ENCODE measurements at places on chromosomes 16 and 17.

- DNase-seq: no peak
Measured at GRCh38 chr17:77061669-77062068, 79.1 kb upstream of the SEC14L1 start.

- no peak for DNase-seq
Measured at GRCh38 chr16:49115956-49116355, 165.7 kb downstream of the CBLN1 start.

- DNase-seq: no peak
Measured at GRCh38 chr17:65848751-65849150, 287.3 kb upstream of the AXIN2 start.

GRCh38 chr16:66746682-66747081 is 4.7 kb downstream of the DYNC1LI2 start:
- no peak for DNase-seq

DNA sequence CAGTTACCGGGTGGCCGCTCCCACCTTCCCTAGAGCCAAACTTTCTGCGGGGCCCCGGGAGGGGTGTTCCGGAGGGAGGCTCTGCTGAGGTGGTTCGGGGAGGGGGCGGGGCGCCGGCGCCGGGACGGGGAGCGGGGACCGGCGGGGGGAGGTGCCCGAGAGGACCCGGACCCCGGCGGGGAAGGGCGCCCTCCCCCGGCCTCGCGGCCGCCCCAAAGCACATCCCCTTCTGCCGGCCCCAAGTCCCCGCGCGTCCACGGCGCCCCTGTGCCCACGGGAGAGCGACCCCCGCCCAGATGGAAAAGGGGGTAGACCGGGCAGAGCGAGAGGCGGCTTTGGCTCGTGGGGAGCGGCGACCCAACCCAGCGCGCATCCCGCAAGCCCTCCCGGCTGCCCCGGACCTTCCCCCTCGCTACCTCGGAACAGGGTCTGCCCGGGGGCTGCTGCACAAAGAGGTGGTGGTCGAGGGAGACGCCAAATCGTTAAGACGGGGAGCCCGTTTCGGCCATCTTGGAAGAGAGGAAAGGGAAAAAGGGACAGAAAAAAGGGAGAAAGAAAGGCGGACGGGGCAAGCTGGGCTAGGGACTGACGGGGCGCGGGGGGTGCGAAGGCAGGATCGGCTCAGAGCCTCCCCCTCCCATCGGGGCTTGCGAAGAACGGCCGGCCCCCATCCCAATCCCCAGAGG is 530 bp downstream of the PCGF2 start:
- no peak for DNase-seq

DNA sequence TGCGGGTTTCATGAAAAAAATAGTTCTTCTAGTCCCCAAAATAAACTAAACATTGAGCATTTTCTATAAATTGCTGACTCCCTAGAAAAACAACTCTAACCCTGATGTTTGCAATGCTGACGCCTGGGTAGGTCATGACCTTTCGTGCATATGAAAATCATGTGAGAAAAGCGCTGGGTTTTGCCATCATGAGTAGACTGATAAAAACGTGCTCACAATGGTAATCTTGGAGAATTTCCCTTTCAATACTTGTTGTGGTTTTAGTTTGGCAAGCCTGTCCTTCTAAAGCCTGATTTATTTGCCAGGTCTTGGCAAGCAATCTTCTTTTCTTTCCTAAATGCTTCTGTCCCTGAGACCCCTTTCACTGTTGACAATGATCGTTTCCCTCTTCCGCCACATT is 4.0 kb upstream of the CLEC10A start:
- no peak for DNase-seq

GRCh38 chr17:4594931-4595684 is 10.8 kb downstream of the SMTNL2 start:
- peak; percentile 25 for DNase-seq

DNA sequence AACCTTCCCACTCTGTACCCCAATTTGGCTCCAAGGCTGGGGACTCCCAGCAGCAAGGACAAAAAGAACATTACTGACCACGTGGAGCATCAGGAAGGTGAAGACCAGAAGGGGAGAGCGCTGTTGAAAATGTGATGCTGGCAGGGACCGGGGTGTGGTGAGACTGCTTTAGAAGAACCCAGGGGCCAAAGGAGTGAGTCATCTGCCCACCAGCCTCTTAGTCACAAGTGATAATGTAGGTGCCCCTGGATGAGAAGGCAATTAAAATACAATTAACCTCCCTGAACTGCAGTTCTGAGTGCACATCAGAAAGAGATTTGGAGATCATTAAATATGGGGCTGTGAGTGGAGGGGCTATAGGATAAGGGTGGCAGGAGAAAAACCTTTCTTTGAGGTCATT is 366.6 kb upstream of the CCL2 start:
- no peak for DNase-seq

- DNase-seq: no peak
Measured at GRCh38 chr16:84281074-84281473, 13.6 kb upstream of the WFDC1 start.

Measured in stimulated activated CD4-positive, alpha-beta T cell treated with anti-CD3 and anti-CD28 coated beads, Interleukin-15, amount 100 ng/mL, for 48 hours (primary cell).